Left colon (tissue), 2 donors: ENCODE measurements at places on chromosomes 16 and 17.

DNA sequence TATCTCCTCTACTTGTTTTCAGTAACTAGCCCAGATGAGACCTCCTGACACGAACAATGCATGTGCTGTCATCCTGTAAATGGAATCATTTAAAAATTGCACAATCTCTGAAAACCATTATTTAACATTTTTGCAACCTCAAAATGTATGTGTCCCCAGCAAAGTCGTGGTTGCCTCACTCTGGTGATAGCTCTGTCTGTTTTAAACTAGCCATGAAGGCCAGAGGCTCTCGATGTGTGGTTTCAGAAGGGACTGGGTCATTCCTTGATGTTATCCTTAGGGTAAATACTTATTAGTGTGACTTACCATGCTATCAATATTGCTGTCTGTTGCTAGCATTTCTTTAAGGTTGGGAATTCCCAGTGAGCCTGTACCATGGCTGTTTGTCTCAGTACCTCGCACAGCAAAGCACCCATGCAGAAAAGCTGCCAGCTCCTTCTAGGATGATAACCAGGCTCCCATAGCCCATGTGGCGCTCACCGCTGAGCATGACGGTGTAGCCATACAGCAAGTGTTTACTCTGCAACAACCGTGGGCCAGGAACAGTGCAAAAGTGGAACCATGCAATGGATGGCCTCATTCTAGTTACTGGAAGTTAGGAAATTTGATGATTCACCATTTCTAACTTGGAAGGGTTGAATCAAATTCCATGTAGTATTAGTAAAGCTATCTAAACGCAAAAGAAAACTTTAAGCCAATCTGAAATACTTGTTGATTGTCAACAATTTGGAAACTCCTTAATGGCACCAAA, 2.9 kb upstream of the PGS1 start:
- peak; percentile 65 for DNase-seq

DNA sequence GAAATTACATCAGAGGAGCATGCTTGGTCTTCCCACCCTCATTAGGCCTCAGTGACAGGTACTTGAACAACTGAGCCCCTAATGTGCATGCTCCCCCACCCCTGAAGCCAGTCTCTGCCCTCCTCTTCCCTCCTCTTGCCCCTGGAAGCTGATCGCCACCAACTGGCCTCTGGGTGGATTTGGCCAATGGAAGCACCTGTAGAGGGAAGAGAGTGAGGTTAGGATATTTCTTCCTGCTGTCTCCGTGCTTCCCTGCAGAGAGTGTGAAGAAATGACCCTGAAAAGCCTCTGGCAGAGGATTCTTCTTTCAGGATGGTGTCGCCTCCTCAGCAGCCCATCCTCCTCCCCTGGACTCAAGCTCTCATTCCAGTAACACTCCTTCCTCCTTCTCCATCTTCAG, 5.9 kb upstream of the CBLN1 start:
- no peak for DNase-seq

DNA sequence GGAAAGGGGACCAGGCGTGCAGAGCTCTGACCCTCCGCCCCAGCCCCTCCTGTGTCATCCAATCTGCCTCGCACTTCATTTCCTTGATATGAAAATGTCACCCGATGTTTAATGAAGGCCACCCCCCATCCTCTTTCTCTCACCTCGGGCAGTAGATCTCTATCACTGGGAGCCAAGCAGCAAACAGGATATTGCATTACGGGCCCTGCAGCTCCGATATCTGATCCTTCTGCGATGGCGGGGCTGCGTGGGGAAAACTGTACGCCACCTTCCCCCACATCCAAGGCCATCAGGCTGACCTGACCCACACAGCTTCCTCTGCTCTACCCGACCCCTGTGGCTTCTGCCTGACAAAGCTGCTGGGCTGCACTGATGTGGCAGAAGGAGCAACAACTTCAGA, 74.9 kb downstream of the DYNLRB2 start:
- DNase-seq = no peak

DNA sequence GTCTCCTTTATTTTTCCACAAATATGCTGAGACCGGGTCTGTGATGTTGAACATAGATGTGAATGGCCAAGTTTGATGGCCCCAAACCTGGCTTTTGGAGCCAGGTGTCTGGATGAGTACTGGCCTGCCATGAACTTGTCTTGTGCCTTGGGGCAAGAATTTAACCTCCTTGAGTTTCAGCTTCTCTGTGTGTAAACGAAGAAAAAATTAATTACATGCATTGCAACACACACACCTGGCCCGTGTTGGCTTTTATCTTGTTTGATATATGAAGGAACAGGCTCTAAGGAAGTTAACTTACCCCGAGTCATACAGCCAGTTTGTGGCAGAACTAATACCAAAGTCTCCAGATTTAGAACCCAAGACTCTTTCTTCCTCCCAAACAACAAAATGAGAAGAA, 13.1 kb downstream of the FBXO39 start:
- no peak for DNase-seq

GRCh38 chr17:66580956-66581391, 253.9 kb upstream of the CACNG5 start:
- DNase-seq = no peak

DNA sequence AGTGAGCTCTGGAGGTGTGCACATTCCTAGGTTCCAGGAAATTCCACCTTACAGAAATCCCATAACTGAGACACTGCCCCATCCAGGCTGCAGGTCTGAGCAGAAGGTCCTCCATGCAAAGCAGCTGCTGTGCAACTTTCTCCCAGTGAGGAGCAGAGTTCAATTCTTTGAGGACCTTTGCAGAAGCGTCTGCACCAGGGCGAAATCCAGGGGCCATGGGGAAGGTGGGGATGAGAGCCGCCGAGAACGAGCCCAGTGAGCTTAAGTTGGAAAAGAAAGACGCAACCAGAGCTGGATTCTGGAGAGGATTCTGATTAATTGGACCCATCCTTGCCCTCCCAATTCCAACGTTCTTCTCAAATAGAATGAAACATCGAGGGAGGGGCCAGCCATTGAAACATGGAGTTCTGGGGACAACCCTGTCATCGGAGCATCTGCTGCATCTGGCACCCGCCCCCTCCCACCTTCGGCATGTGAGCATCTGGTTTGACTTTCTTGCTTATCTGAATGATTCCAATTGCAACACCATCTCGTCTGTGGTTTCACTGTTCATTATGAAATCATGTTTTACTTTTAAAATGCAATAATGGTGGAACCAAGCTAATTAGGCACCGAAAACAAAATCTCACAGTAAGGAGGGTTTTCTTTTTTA, 190.6 kb upstream of the FOXF1 start:
- DNase-seq = no peak

DNA sequence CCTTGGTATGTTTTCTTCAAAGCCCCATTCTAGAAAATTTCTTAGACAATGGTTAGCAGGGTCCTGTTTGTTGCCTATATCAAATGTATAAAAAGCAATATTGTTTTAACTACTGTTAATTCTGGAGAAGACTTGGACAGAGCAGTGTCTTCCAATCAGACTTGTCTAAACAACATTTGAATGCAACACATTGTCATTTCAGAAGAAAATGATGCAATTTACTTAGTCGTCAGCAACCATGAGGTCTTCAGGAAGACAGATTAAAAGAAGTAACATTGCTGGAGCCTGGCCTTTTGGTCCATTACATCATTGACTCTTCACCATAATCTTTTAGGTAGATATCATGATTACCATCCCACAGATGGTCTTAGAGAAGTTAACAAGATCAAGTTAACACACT, 94.5 kb downstream of the ANKFN1 start:
- DNase-seq = no peak

- DNase-seq = no peak
Observed at GRCh38 chr17:72192800-72193192, 72.0 kb downstream of the SOX9 start.

DNA sequence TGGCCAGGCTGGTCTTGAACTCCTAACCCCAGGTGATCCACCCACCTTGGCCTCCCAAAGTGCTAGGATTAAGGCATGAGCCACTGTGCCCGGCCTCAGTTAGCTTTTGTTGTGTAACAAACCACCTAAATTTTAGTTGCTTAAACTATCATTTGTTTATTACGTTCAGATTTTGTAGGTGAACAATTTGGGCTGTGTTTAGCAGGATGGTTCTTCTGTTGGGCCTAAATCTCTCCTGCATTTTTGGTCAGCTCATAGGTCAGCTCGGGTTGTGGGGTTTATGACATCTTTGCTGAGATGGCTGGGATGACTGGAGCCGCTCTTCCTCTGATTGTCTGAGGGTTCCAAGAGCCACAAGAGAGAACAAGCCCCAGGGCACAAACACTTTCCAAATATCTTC, 21.1 kb upstream of the NLRP1 start:
- DNase-seq = no peak

DNA sequence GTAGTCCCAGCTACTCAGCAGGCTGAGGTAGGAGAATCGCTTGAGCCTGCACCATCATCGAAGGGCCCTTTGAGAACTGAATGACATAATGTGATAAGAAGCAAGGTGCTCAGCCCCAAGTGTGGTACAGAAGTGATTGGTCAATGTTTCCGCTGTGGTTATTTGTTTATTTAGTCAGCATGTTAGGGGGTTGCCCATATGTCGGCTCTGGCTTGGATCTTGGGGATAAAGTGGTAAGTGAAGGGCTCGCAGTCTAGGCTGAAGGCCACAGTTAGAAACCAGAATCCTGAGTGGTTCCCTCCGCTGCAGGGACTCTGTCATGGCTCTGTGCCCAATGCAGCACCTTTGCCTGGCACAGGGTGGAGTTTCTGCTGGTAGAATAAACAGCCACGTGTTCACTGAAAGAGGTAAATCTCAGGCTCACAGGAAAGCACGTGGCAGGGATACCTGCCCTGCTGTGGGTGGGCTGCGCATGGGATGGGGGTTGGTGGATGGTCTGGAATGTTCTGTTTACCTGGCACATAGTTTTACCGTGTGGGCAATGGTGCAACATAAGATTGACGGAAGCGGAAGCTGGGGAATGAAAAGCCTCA, 35.4 kb downstream of the SYT17 start:
- DNase-seq = no peak

GRCh38 chr17:14793237-14793636, 471.9 kb downstream of the PMP22 start:
- DNase-seq = no peak

GRCh38 chr17:74387365-74388218, 20.3 kb downstream of the GPR142 start:
- DNase-seq = no peak

DNA sequence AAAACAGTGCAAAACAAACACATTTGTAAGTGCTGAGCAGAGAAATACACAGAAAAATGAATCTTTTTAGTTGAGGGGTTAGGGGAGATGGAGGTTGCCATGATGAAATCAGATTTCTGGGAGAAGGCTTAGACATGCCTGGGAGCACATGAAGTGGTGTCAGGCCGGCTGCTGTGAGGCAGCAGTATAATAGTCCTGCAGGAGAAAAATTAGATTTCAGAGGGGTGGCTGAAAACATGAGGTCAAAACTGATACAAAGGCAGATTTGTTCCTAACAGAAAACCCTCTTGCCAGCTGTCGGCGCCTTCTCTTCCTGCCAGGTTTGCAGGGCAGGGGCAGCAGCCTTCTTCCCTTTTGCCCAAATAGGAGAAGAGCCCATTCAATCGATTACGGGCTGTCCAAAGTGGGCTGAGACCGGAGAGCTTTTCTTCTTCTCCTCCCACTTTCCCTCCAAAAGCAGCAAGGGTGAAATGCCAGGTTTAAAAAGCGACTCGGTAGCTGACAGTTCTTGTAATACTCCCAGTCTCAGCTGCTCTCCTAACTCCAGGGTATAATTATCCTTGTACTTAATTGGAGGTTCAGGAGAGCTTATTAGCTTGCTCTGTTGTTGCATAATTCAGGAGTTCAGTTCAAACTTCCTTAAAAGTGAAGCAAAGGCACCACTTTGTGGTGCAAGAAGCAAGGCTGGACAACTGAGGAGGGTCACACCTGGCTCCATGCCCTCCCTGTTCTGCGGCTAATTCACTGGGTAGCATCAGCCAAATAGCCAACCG, 80.0 kb downstream of the PCTP start:
- no peak for DNase-seq

DNA sequence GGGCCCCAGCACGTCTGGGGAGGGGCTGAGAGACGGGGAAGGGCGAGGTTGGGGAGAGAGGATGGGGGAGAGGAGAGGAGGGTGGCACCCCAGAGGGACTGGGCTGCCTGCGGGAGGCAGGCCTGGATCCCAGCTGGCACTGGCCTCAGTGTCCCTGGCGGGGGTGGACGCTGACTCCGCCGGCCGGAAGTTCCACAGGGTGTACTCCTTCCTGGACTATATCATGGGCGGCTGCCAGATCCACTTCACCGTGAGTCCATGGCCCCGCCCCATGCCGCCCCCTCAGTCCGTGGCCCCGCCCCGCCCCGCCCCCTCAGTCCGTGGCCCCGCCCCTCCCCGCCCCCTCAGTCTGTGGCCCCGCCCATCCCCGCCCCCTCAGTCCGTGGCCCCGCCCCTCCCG, 11.3 kb downstream of the CPNE7 start:
- DNase-seq = peak; percentile 59

GRCh38 chr16:11498683-11499082, 88.0 kb downstream of the LITAF start:
- no peak for DNase-seq

GRCh38 chr17:73210002-73210678, 17.3 kb downstream of the COG1 start:
- DNase-seq = no peak
